Motor neuron (in vitro differentiated cells): ENCODE measurements at places on chromosomes 5 and 9.
A peak's percentile ranks its signal among the peaks of the same experiment; 100 is the strongest.

DNA sequence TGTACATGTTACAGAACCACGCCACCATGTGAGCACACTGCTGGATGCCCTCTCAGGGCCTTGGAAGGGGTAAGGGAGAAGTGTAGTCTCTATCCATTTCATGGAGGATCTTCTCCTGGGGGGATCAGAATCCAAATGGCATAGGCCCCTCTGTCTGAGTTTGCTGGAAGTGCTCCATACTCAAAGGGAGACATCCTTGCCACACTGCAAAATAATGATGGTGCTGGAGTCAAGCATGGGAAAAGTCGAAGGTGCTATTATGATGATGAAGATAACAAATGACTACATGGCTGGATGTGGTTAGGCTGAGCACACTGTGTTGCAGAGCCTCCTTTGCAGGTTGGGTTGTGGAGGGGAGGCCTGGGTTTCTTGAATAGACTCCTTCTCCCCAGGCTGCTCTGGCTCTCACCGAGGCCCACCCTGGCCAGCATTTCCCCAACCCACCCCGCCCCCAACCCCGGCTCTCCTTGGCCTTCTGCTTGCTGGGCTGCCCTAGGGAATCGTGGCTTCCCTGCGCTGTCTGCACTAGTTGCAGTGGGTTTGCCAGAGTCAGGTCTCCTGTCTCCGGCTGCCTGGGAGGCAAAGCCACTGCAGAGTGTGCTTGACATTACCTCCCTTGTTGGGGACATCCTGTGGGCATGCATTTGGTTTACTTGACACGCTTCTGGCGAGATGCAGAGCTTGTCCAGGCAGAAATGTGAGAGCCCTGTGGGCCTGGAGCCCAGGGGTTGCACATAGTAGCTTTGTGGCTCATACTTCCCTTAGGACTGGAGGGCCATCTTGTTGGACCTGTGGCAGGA is 3.0 kb downstream of the MVB12B start:
- no peak for ATAC-seq

DNA sequence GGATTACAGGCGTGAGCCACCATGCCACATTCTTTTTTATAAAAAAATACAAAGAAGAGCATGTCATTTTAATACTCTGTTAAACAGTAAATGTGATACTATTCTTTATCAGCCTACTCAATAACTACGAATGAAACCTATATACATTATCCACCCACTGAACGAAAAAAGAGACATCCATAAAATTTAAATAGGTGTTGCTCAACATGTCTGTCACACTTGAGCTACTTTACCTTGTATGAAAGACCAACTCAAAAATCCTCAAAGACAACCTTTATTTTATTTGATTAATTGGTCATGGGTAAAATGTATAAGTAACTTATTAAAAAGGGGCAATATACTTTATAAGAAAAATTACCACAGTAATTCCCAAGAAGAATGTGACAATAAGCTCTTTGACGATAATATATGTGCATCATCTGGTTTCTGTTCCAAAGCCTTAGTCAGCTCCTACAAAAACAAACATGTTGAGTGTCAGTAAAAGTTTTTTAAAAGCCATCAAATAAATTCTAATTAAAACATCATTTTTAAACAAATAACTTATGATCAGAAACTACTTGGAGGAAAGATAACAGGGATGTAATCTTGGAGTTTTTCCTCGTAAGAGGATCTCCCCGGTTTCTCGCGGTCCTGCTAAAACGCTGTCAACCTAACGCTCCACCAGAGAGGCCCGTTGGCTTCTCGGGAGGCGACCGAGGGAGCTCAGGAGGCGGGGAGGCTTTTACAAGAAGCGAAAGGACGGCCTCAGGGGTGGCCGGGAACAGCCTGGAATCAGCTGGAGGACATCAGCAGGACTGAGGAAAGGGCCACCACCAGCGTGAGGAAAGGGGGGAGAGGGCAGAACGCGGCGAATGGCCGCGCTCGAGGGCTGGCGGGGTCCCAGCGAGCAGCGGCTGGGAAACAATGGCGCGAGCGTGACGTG is 13.5 kb upstream of the ANKRD18B start:
- peak; percentile 94 for ATAC-seq

DNA sequence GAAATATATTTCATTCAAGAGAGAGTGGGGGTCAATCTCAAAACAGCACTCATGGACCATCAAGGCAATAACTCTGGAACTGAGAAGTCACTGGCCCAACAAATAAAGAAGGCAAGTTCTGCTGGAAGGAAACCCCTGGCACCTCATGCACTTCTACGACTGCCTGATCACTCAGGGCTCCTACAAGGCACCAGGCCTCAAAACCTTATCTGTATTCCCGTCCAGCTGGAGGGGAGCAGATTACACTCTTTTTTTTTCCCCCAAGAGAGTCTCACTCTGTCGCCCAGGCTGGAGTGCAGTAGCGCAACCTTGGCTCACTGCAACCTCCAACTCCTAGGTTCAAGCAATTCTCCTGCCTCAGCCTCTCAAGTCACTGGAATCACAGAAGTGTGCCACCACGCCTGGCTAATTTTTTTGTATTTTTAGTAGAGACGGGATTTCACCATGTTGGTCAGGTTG is 49.9 kb downstream of the P4HA2 start:
- no peak for ATAC-seq

DNA sequence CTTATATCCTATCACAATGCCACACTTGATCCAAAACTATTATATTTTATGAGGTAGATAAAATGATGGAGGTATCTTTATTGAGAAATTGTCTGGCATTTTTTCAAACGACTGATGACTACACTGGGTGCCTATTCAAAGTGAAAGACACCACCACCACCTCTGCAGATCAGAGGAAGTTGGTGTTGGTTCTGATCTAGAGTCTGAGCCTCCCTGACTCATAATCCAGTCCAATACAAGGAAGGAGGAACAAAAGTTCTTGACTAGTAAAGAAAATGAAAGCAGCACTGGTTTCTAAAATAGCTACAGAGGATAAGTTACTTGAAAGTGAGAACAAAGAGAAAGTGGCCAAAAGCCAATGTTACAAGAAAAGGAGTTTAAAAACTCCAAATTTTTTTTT is 139.9 kb downstream of the RFX3 start:
- no peak for ATAC-seq

- ATAC-seq, result no peak
Measured at GRCh38 chr5:93930098-93930497, 188.7 kb upstream of the POU5F2 start.
